Transverse colon (tissue), 4 donors: ENCODE measurements at places on chromosomes 2 and 18. TPM values are rescaled to one million over a fixed set of nuclear protein-coding genes. Genes with fewer than 3 reads are reported as not detected.

Gene GYPC
- total RNA-seq = 40.2 TPM

Gene HS1BP3
- total RNA-seq = 35.9 TPM

Gene BMP10
- total RNA-seq = not detected

GRCh38 chr18:34709750-34710441, at the start of gene DTNA:
DTNA (plus strand) TSS chr18:34710298; CDS start chr18:34755977, 45,679 bp downstream.
- no peak for DNase-seq

DNA sequence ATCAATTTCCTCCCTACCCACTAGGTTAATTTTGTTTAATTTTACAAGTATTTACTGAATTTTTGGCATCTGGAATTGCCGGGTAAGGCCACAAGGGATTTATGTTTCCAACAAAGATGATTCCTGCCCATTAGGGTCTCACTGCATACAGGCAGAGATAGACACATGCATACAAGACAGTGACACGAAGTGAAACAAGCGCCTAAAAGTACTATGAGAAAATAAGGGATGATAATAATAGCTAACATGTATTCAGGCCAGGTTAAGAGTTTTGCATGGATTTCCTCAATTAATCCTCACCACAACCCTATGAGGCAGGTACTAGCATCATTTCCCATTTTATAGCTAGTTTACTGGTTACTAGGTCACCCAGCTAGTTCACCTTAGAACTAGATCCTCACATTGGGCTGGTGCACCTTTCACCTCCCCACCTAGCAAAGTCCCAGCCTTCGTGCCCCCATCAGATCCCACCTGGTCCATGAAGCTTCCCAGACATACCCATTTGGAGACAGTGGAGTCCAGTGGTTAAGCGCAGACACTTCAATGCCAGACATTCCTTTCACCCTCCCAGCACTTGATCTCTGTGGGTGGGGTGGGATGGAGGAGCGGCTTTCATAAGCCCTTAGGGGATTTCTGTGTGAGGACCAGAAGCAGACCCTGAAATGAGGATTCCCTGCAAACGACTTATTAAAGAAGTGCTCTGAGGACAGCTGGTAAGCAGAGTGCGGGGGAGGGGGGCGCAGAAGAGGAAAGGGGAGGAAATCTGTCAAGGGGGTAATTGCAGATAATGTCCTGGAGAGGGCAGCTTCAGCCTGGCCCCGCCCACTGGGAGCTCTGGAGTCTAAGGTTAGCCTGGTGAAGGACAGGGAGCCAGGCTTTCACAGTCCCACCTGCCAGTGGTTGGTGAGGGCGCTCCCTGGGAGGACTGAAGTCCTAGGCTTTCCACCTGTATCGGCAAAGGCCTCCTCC, 5.8 kb upstream of the DGUOK start:
- DNase-seq = peak; percentile 53

DNA sequence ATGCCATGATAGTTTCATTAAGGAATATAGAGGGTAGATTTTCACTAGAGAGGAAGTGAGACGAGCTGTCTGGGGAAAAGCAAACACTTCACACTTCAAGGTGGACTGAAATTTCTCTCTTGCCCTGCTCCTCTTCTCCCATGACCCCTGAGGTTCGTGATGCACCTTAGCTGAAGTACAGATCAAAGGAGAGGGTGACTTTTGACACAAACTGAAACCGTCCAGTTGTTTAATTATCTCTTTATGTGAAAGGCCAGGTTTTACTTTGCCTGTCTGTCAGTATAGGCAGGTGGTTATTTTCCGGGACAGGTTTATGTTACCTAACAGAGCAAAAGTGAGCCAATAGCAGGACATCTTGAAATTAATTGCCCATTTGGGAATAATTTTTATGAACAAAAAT, 41.0 kb upstream of the FOXI3 start:
- no peak for DNase-seq

DNA sequence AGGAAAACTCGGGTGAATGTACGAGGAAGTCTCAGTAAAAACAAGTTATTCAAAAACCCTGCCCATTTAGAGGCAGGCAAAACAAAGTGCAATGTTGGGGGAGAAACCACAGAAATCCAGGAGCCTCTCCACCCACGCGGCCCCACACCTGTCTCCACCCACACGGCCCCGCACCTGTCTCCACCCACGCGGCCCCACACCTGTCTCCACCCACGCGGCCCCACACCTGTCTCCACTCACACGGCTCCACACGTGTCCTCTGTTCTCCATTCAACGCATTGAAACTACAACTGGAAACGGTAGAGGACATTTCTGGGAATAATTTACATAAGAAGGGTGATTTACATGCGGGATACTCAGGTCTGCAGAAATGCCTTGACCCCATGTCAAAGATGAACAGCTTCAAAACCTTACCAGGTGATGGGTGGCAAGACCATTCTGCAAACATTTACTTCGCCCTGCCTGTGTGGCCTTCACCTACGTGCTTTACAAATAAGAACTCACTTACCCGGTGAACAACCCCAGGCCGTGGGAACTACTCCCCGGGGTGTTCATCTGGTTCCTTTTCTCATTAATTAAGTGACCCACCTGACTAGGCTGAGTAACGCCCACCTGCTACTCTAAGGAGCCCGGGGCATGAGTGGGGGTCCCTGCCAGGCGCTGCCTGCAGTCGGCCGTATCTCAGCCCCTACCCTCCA, 100.4 kb downstream of the EIPR1 start:
- DNase-seq = no peak

GRCh38 chr2:221816566-221816965, 244.5 kb upstream of the EPHA4 start:
- DNase-seq = no peak

GRCh38 chr18:31649978-31650719, 34.2 kb downstream of the B4GALT6 start:
- DNase-seq = no peak

- DNase-seq = no peak
These were observed 29.2 kb upstream of the SETBP1 start for GRCh38 chr18:44651478-44651877.
